ENCODE measurements at places on chromosomes 3 and 15. TPM values are rescaled to one million over a fixed set of nuclear protein-coding genes. Genes with fewer than 3 reads are reported as not detected.
A peak's percentile ranks its signal among the peaks of the same experiment; 100 is the strongest.

Gene GPR15
- not detected for polyA plus RNA-seq

Gene RTP1
- polyA plus RNA-seq, result not detected

GRCh38 chr15:42031198-42031915 lies 10.5 kb upstream of the PLA2G4E start:
- H3K27ac ChIP-seq, result no peak overlapping the region
- no peak overlapping the region for H3K4me3 ChIP-seq
- no peaks in the 10 kb centered on the region for H3K27me3 ChIP-seq
- H3K4me1 ChIP-seq, result peaks cover 21% of the 10 kb centered on the region

- no peaks in the 10 kb centered on the region for H3K36me3 ChIP-seq
- DNase-seq, result peak; percentile 87
- H3K27ac ChIP-seq, result no peak overlapping the region
- H3K4me1 ChIP-seq, result peaks cover 31% of the 10 kb centered on the region
Observed at GRCh38 chr3:156685198-156685597, 10.8 kb downstream of the TIPARP start.

- H3K36me3 ChIP-seq, result no peaks in the 10 kb centered on the region
- no peaks in the 10 kb centered on the region for H3K27me3 ChIP-seq
- no peak overlapping the region for H3K4me3 ChIP-seq
- H3K4me1 ChIP-seq, result peaks cover 14% of the 10 kb centered on the region
- no peak overlapping the region for H3K27ac ChIP-seq
Observed at GRCh38 chr3:23720885-23721284, 84.9 kb upstream of the UBE2E1 start.

Measured in CD14-positive monocyte (primary cell).